ENCODE measurements at places on chromosomes 6 and 20.

- DNase-seq, result no peak
Measured at GRCh38 chr20:62007127-62007647, 58.5 kb downstream of the TAF4 start.

- peak; percentile 33 for DNase-seq
Measured at GRCh38 chr6:13474360-13474759, 13.0 kb downstream of the GFOD1 start.

DNA sequence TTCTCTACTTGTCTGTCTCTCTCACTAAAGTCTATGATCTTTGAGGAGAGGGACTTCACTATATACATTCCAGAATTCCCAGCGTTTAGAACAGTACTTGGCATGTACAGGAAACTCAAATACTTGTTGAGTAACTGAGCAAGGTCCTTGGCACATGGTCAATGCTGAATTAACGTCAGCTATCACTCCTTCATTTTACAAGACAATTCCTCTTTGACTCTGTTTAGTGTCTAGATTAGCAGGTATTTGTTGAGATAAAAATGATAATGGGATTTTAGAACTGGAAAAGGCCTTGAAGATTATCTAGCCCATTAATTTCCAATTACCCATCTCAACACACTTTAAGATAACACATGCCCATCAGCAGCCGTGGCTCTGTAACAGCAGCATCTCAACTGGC lies 6.6 kb upstream of the GUCA1B start:
- DNase-seq, result peak; percentile 31

GRCh38 chr6:116471531-116471930 lies 10.4 kb downstream of the CALHM6 start:
- no peak for DNase-seq

DNA sequence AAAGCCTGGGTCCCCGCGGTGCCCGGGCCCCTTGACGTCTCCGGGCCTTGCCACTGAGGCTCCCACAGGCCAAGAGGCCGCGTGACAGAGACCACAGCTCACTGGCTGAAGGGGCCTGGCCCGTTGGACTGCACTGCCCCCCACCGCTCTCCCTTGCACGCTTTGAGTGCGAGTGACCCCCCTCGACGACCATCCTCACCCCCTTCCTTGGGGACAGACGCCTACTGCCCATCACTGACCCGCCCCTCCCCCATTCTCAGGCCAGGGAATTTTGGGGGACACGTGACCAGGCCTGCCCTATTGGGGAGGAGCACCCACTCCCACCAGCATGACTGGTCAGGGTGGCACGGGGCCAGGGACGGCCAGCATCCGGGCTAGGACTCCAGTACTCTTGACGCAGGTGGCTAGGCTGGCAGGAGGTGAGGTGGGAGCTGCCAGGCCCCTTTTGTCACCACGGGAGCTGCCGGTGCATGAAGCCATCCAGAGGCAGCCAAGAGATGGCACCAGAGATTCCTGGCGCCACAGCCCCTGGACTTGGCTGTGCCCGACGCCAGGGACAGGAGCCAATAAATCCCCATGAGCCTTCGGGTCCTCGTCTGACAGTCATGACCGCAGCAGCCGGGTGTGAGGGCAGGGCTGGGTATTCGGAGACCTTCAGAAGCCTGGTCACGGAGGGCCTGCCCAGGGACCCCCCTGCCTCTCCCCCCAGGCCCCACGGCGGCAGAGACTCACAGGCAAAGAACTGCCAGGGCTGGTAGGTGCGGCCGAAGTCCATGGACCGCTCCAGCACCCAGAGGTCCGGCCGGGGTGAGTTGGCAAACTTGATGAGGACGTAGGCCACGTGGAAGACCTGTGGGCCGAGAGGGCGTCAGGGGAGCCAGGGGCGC lies 14.5 kb downstream of the LAMA5 start:
- no peak for DNase-seq

DNA sequence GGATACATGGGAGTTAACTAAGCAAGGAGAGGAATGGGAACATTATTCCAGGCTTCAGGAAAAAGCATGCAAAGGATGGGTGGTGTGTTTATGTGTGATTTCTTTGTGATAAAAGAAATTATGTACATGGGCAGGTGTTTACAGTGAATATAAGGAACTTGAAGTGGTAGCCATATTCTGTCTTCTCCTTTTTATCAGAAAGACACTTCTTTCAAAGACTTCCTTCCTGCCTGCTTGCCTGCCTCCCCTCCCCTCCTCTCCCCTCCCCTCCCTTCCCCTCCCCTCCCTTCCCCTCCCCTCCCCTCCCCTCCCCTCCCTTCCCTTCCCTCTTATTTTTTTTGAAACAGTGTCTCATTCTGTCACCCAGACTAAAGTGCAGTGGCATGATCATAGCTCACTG lies 14.4 kb downstream of the CYB5R4 start:
- no peak for DNase-seq

DNA sequence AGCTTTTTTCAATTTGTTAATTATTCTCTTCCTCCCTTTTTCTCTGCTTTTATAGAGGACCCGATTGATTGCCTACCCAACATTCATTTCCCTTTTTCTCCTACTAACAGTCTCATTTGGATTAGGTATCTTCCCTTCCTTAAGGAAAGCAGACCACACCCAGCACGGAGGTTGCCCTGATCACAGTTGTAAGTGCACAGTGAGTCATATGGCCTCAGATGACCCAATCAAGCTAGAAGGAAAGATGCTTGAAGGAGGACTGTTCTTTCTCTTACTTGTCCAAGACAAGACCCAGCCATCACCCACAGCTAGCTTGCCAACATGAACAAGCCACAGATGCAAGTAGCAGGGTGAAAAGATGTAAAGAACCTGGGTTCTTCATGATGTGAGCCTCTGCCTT lies 518.6 kb downstream of the PKHD1 start:
- no peak for DNase-seq

DNA sequence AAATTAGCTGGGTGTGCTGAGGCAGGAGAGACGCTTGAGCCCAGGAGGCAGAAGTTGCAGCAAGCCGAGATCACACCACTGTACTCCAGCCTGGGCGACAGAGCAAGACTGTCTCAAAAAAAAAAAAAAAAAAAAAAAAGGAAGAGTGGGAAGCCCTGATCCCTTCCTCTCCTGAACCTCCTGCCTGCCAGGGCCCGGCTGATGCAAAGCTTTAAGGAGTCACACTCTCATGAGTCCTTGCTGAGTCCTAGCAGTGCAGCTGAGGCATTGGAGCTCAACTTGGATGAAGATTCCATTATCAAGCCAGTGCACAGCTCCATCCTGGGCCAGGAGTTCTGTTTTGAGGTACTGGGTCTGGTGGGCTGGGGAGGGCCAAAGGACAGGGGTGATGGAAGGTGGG lies 15.1 kb downstream of the SYNGAP1 start:
- DNase-seq, result no peak

- no peak for DNase-seq
Measured at GRCh38 chr6:88698661-88699060, 264.8 kb downstream of the RNGTT start.

GRCh38 chr6:45375449-45375848 lies 2.3 kb downstream of the SUPT3H start:
- DNase-seq, result no peak

DNA sequence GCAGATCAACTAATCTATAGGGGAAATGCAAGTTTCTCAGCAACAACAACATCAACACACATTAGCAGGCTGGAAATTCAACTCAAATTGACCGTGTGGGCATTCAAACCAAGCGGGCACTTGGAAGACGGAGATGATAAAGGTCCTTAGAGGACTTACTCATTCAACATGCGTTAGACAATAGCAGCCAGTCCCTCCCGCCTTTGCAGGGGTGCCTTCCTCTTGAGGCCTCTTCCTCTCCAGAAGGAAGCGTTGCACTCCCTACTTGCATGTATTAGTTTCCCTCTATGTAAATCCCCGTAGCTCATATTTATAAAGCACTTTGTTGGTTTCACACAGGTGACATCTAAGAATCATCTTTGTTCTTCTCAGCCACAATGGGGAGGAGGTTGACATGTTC lies 300.8 kb upstream of the STXBP5 start:
- DNase-seq, result no peak

GRCh38 chr6:45970326-45970725 lies 45.3 kb downstream of the CLIC5 start:
- no peak for DNase-seq
